PC-9 (cell line): ENCODE measurements at places on chromosomes 4 and X. TPM values are rescaled to one million over a fixed set of nuclear protein-coding genes. Genes with fewer than 3 reads are reported as not detected.

DNA sequence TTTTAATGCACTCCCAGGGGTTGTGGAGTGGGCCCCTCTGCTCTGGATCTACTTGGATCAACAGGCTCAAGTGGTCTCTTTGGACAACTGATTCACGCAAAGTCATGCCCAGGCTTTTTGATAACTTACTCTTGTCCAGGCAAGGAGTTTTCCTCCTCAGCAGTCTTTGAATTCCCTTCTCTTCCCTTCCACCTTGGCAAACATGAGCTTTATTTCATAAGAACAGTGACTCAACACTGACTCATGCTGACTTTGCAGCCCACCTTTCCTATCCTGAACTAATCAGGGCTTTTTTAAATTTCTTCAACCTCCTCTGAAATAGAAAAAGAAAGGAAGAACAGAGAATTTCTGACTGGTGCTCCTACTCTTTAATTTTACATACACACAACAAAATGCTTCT is 132.1 kb upstream of the LDB2 start:
- H3K4me1 ChIP-seq = no peaks in the 10 kb centered on the region
- H3K27me3 ChIP-seq = no peaks in the 10 kb centered on the region
- H3K36me3 ChIP-seq = no peaks in the 10 kb centered on the region
- no peak for DNase-seq

DNA sequence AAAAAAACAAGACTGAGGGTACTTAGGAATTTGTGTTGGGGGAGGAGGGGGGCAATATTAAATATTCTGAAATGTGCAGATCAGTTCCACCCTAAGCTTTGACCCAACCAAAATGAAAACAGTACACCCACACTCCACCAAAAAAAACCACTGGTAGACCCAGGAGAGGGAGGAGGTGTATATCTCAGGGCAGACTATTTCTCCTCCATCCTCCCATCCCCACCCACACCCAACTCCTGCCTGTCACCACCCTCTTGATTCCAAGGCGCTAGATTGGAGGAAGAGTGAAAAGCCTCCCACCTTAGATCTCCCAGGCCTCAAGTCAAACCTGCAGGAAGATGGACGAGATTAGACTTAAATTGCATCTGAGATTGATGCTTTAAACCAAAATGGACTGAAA is 76.6 kb upstream of the SRD5A3 start:
- no peaks in the 10 kb centered on the region for H3K4me1 ChIP-seq
- no peak for DNase-seq
- H3K27ac ChIP-seq = no peak overlapping the region
- H3K36me3 ChIP-seq = no peaks in the 10 kb centered on the region
- no peak overlapping the region for H3K4me3 ChIP-seq

DNA sequence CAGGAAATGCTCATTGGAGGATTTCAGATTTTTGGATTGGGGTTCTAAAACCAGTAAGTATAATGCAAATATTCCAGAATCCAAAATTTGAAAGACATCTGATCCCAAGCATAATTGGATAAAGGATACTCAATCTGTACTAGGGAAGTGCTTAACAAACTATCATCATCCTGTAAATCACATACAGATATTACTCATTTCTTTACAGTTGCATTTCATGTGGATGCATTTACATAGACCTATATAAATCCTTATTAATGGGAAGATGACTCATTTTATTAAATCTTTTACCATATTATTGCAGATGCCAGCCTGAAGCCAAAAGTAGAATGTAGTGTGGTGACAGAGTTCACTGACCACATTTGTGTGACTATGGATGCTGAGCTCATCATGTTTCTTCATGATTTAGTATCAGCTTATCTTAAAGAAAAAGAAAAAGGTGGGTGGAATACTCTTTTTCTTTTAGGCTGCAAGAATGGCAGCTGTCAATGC is 22.4 kb upstream of the ADAD1 start:
- no peaks in the 10 kb centered on the region for H3K27me3 ChIP-seq
- no peak overlapping the region for H3K4me3 ChIP-seq
- H3K4me1 ChIP-seq = no peaks in the 10 kb centered on the region
- no peak overlapping the region for H3K27ac ChIP-seq

- H3K4me1 ChIP-seq = no peaks in the 10 kb centered on the region
- no peaks in the 10 kb centered on the region for H3K27me3 ChIP-seq
- H3K36me3 ChIP-seq = no peaks in the 10 kb centered on the region
- H3K4me3 ChIP-seq = no peak overlapping the region
Observed at GRCh38 chr4:176036585-176037205, 28.9 kb upstream of the WDR17 start.

DNA sequence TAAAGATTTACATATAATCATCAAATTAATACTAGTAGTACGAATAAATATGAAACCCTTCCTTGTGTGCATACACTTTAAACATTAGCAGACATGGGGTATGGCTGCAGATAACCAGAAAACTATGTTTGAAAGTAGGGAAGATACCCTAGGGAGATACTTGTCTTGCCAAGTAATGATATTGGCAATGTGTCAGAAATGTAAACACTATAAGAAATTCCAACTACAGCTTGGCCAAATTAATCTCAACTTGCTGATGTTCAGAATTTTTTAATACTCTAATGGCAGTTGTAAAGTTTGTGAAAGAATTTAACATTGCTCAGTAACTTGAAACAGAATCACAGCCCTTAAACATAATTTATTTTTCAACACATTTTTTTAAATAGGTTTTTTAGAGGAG is 27.4 kb upstream of the HPGD start:
- no peaks in the 10 kb centered on the region for H3K27me3 ChIP-seq
- no peak for DNase-seq
- H3K4me1 ChIP-seq = no peaks in the 10 kb centered on the region

- H3K27me3 ChIP-seq = no peaks in the 10 kb centered on the region
- H3K4me1 ChIP-seq = no peaks in the 10 kb centered on the region
- no peaks in the 10 kb centered on the region for H3K36me3 ChIP-seq
- no peak overlapping the region for H3K4me3 ChIP-seq
Observed at GRCh38 chr4:109094056-109094455, 208.4 kb downstream of the COL25A1 start.

DNA sequence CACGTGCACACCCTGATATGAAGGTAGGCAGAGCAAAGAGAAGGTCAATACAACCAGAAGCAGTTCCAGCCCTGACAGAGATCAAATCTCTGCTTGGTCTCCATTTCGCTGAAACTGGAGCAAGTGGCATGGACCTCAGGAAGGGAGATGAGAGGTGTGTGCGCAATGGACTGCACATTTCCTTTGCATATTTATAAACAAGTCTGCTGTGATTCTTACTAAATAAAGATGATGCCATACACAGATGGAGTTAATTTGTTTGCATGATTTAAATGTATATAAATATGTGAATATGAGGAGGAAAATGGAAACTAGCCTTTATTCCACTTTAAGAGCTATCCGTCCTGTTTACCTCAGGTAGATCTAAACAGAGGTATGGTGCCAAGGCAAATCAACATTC is 2.1 kb upstream of the SCRG1 start:
- no peak for DNase-seq
- no peaks in the 10 kb centered on the region for H3K4me1 ChIP-seq
- H3K27ac ChIP-seq = no peak overlapping the region

- DNase-seq = no peak
- H3K27me3 ChIP-seq = no peaks in the 10 kb centered on the region
- no peak overlapping the region for H3K4me3 ChIP-seq
- no peaks in the 10 kb centered on the region for H3K36me3 ChIP-seq
- H3K4me1 ChIP-seq = no peaks in the 10 kb centered on the region; the same call in 1 of the 2 replicates
Observed at GRCh38 chr4:165726831-165727230, 146.2 kb upstream of the TLL1 start.

GRCh38 chrX:112818114-112819007 is 22.3 kb downstream of the AMOT start:
- H3K27me3 ChIP-seq = no peaks in the 10 kb centered on the region

DNA sequence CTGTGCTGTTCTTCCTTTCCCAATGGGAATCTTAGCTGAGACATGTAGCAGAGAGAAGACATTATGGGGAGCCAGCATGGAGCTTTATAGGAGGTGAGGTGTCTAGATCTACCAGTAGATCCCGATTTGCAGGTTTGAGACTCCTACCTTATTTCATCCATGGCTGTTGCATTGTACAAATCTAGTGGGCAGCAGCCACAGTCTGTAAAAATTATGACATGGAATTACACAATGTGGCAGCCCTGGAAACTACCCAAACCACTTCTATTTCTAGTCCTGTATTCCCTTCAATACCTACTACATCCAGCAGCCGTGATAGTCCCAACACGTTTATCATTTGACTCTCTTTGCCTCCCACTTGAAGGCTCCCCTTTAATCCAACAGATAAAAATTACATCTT is 8.1 kb downstream of the ATP7A start:
- peaks cover 10% of the 10 kb centered on the region for H3K4me1 ChIP-seq
- peak; percentile 61 for DNase-seq
- H3K27ac ChIP-seq = no peak overlapping the region
- H3K4me3 ChIP-seq = no peak overlapping the region
- H3K27me3 ChIP-seq = no peaks in the 10 kb centered on the region

GRCh38 chrX:124406294-124407014 is 60.1 kb downstream of the SH2D1A start:
- H3K4me1 ChIP-seq = peaks cover 7% of the 10 kb centered on the region
- H3K27ac ChIP-seq = 0 out of 2 replicates have a peak overlapping the region, but pooled peaks have one; percentile 2
- no peaks in the 10 kb centered on the region for H3K36me3 ChIP-seq
- peak; percentile 66 for DNase-seq

DNA sequence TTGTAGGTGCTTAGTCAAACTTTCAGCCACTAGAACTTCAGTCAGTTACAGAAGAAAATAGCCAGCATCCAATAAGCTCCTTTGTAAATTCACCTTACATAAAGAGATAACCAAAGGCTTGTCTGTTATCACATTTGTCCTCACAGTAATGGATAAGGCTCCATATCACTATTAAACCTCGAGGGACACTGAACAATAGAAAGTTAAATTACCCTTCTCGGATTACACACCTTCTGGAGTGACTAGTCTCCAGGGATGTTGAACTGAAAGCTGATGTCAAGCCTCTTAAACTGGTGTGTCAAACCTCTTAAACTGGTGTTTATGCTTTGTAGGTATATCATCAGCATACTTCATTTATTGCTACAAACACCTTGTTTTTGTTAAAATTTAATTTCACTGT is 639.0 kb downstream of the CENPC start:
- H3K36me3 ChIP-seq = no peaks in the 10 kb centered on the region
- no peak for DNase-seq
- H3K27ac ChIP-seq = no peak overlapping the region
- H3K4me1 ChIP-seq = no peaks in the 10 kb centered on the region
- no peak overlapping the region for H3K4me3 ChIP-seq
- no peaks in the 10 kb centered on the region for H3K27me3 ChIP-seq

GRCh38 chrX:104565791-104566680 is at the start of gene IL1RAPL2:
Gene IL1RAPL2 (plus strand): TSS chrX:104566199.
- no peak within 1 kb of the TSS for H3K27ac ChIP-seq
- H3K27me3 ChIP-seq = no peaks in the 10 kb centered on the region
- DNase-seq = peak; percentile 74
- H3K4me3 ChIP-seq = peak within 1 kb of the TSS; percentile 77
- no peaks in the 10 kb centered on the region for H3K36me3 ChIP-seq

DNA sequence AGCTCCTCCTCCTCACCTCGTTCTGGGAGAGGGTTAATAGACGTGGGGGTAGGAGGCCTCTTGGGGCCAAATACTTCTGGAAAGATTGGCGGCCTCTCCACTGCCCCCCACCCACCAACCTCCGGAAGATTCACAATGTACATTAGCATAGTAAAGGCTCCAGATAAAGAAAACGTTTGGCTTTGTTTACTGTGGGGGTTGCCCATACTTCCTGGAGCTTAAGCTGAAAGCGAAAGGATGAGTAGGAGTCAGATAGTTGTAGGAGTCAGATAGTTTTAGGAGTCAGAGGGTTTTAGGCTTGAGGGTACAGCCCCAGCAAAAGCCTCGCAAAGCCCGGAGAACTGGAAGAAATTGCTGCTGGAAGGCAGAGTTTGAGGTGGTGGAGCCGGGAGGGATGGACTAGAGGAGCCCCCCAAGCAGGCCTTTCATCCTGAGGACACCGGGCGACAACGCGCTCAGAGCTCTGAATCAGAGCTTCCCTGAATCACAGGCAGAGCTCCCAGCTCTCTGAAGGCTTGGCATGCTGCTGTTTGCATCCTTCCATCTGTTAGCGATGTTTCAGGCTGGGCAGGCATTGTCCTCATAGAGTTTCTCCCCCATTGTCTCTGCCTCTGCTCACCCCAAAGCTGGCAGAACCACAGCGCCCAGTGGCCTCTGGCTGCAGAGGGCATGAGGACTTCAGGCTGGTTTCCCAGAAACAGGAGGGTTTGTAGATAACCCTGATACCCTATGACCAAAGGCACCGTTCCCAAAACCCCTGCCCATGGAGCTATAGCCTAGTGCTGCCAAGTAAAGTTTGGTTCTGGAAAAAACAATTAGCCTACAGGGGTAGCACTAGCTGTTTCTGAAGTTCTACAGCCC is 280.7 kb downstream of the BCOR start:
- no peaks in the 10 kb centered on the region for H3K4me1 ChIP-seq
- H3K27me3 ChIP-seq = no peaks in the 10 kb centered on the region
- H3K27ac ChIP-seq = no peak overlapping the region
- no peaks in the 10 kb centered on the region for H3K36me3 ChIP-seq

DNA sequence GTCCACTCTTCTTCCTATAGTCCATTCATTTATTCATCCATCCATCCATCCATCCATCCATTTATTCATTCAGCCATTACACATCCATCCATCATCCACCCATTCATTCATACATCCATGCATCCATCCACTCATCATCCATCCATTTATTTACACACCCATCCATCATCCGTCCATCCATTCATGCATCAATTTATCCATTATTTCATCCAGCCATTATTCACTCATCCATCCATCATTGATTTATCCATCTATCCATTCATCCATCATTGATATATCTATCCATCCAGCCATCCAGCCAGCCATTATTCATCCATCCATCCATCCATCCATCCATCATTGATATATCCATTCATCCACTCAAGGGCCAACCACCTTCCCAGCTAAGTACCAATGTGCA is 12.7 kb downstream of the CPZ start:
- H3K4me3 ChIP-seq = no peak overlapping the region
- peaks cover under 1% of the 10 kb centered on the region; the same call in 1 of the 2 replicates for H3K4me1 ChIP-seq
- no peak for DNase-seq
- H3K27ac ChIP-seq = no peak overlapping the region
- H3K27me3 ChIP-seq = no peaks in the 10 kb centered on the region

GRCh38 chrX:18348047-18348446 is 6.4 kb downstream of the SCML2 start:
- no peak overlapping the region for H3K4me3 ChIP-seq
- H3K27me3 ChIP-seq = peaks cover 5% of the 10 kb centered on the region; the same call in 1 of the 2 replicates
- no peaks in the 10 kb centered on the region for H3K36me3 ChIP-seq
- DNase-seq = no peak

GRCh38 chrX:101160001-101160400 is 59.6 kb upstream of the DRP2 start:
- H3K36me3 ChIP-seq = no peaks in the 10 kb centered on the region
- H3K4me1 ChIP-seq = peaks cover 10% of the 10 kb centered on the region; the same call in 1 of the 2 replicates
- no peak for DNase-seq
- no peak overlapping the region for H3K4me3 ChIP-seq
- H3K27me3 ChIP-seq = no peaks in the 10 kb centered on the region
- H3K27ac ChIP-seq = no peak overlapping the region

GRCh38 chrX:134640914-134641313 is 17.4 kb downstream of the PLAC1 start:
- no peak overlapping the region for H3K4me3 ChIP-seq
- no peaks in the 10 kb centered on the region for H3K4me1 ChIP-seq
- DNase-seq = no peak
- no peaks in the 10 kb centered on the region for H3K27me3 ChIP-seq
- no peak overlapping the region for H3K27ac ChIP-seq

GRCh38 chr4:118036336-118036735 is 2.0 kb downstream of the NDST3 start:
- no peak overlapping the region for H3K4me3 ChIP-seq
- H3K36me3 ChIP-seq = no peaks in the 10 kb centered on the region
- H3K27ac ChIP-seq = no peak overlapping the region
- no peaks in the 10 kb centered on the region for H3K4me1 ChIP-seq

The PITX2 gene
- 0.48 and 1.6 TPM in 2 replicates for total RNA-seq

The HSPA4L gene
- 4.6 and 5.1 TPM in 2 replicates for total RNA-seq

The COL4A6 gene
- 13.6 and 15.5 TPM in 2 replicates for total RNA-seq

The LINC00632 gene
- 0.20 and 0.46 TPM in 2 replicates for total RNA-seq

The DCAF4L1 gene
- total RNA-seq = 0.15 and 0.23 TPM in 2 replicates

The TAF7L gene
- total RNA-seq = 0.24 and 0.25 TPM in 2 replicates

The NPY1R gene
- total RNA-seq = 0.41 TPM in 1 of 2 replicates, not detected in the other
